ENCODE measurements at places on chromosomes 1 and 21.
A peak's percentile ranks its signal among the peaks of the same experiment; 100 is the strongest.

DNA sequence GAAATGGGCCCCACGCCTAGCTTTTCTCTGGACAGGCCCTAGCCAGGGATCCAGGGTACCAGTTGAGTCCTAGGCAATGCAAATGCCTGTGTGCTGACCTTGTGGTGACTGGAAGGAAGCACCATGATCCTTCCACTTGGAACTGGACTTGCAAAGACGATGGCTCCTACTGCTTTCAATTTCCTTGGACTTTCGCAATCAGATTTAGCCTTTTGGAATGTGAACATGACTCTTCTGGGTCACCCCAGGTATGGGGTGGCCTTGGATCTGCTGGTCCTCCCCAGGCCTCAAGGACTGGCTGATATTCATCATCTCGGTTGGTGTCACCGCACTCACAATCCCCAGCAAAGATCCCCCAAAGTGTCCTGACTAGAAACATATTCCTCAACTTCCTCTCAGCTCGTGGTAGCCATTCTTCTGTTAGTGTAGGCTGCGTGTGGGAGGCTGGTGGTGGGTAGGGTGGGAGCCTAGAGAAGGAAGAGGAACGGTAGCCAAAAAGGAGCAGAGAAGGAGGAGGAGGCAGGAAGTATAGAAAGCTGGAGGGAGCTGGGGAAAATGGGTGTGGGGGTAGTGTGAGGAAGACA is 130.5 kb downstream of the PPIAL4G start:
- DNase-seq: no peak

DNA sequence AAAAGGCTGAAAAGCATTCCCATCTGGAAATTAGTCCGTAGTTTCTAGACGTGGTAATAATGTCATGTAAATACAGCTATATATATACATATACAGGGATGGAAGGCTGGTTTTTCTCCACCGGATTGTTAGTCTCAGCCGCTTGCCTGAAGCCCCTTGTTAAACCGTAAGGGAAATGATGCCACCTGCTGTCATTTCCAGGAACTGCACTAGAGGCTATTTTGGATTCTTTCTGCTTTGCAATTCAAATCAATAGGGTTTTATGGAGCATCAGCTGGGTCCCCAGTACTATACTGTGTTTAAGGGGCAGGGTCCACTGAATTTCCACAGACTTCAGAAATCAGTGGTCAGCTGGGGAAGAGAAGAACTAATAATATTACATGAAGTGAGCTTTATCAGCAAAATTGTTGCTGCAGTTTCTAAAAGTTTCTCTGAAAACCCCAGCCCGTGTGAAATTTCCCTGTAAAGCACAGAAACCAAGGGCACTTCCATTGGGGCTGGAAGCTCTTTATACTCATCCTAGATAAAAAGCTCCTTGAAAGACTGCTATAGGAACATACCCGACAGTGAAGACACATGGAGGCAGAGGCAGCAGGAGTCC is 33.8 kb upstream of the MPZL1 start:
- DNase-seq: peak; percentile 63

GRCh38 chr1:114831276-114831994 is 23.2 kb upstream of the SYCP1 start:
- no peak for DNase-seq

DNA sequence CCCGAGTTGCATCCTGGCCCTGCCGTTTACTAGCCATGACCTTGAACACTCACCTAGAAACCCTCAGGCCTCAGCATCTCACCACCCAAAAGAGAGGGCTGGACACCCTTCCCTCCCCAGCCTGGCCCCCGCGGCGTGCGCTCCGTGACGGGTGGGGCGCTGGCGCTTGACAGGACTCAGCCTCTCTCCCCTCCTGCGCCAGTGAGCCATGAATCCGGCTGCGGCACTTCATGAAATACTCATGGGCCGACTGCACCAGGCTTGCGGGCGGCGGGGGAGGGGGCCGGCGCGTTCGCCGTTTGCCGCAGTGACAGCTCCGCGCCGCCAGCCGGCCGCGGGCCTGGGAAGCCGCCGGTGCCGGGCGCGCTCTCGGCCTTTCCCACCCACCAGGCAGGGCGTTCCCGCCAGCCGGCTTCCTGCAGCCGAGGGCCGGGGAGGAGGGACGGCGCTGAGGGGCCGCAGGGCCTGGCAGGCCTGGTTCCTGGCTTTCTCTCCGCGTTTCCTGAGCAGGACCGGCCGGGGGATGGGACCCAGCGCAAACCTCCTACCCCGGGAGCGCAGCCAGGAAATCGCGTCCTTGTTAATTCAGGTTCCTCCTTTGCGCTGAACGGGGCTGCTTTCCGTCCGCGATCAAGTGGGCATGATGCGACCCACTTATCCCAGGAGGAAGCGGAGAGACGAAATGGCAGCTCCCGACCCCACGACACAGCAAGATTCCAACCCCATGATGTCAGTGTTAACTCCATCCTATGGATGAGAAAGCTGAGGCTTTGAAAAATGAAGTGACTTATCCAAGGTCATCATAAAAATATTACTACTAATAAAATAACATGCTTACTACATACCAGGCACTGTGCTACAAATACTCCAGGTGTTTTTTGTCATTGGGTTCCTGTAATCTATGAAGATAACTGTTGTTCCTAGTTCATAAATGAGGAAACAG is 9.1 kb upstream of the LUZP1 start:
- DNase-seq: peak; percentile 24

- no peak for DNase-seq
Observed at GRCh38 chr1:197908716-197909220, 6.3 kb downstream of the C1orf53 start.

DNA sequence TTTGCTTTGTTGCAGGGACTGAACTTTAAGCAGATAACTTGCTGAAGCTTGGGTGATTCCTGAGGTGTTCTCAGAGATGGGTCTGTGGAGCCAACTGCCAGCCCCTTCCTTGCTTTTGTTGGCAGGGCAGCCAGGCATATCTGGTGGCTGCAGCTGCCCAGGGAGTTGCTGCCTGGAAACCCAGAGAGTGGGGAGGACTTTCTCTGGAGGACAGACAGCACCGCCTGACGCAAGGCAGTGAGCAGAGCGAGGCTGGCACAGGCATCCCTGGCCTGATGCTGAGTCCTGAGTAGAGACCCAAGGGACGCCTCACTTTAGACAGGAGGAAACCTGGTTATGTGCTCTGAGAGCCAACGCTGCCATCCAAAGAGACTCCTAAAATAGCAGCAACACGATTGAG is 9.8 kb upstream of the OLFML2B start:
- no peak for DNase-seq
